ENCODE measurements at places on chromosomes 5 and 9.

GRCh38 chr5:179149278-179149677, 89.1 kb downstream of the ZNF354C start:
- no peak for DNase-seq

DNA sequence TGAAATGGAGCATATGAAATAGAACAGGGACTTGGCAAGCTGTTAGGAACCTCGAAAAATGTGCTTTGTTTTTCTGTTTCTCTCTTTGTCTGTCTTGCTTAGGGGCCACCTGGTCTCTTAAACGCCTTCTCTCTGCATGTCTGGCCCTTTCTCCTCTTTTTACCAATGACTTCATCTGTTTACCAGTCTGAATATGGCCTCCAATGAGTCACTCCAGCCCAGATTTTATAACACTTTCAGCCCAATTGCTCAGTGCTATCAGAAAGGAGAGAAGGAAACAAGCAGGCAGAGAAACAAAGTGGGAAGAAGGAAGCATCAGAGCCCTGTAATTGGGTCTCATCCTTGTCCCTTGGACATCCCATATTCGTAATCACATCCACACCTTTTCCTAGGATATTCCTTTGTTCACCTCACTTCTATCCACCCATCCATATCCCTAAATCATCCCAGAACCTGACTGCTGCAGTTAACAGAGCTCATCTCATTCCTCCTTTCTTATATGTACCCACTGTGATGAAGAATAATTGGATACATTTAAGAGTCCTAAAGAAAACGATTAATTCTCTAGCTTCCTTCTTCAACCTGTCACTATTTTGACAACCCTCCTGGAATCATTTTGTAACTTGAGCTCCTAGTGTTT, 151.8 kb upstream of the GPR151 start:
- no peak for DNase-seq

DNA sequence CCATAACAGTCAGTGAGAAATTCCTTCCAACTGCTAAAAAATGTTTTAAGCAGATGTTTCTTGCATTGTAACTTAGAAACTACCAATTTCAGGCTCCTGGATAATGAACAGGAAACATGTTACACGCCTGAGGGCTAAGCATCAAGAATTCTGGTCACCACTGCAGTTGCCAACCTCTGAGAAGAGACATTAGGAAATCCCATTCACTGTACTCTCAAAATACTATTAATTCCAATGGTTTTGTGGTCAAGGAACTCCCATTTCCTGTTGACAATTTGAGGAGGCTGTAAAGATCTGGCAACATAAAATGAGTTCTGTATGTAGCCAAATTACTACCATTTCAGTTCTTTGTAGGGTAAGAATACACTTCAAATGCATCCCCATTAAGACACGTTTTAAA, 456.0 kb upstream of the MEF2C start:
- no peak for DNase-seq

DNA sequence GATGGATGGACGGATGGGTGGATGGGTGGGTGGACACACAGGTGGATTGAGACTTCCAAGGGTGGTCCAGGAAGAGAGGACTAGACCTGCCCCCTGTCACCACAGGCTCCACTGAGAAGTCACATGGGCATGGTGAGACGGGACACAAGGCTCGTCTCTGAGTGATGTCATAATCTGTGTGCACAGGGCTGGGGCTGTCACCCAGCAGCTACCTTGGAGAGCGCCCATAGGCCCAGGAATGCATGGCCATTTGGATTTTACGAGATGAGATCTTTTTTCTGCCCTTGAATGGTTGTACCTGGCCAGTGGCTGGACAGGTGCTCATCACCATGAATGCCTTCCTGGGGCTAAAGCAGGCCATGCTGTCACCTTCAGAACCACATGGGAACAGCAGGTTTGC, 3.1 kb downstream of the OLFM1 start:
- DNase-seq: no peak

DNA sequence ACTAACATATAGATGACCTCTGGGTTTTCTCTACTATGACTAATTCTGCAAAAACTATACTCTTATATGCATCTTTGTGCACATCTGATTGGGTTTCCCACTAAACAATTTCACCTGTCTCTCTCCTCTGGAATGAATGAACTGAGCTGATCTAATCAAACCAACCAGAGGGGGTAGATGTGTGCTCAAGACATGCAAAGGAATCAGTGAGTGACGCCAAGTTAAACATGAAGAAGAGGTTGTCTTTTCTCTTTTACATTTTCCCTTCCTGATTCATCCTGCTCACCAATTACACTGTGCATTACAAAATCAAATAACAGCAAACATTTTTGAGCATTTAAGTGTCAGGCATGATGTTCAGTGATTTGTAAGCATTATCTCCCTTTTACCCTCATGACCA, 29.6 kb upstream of the GRXCR2 start:
- DNase-seq: no peak

DNA sequence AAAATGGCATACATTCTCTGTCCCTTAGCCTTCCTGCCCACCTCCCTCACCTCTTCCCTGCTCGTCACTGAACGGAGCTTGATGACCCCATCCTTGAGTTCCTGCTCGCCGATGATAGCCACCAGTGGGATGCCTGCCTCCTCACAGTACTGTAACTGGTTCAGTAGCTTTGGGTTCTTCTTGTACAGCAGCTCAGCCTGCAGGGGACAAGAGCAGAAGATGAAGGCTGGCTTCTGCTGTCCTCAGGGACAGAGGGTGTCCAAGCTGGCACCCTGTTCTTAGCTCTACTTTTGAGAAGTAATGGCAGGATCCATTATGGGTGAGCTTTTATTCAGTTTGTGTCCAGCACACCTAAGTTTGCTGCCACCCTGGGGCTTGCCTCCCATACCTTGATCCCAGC, 1.3 kb upstream of the DND1 start:
- no peak for DNase-seq

DNA sequence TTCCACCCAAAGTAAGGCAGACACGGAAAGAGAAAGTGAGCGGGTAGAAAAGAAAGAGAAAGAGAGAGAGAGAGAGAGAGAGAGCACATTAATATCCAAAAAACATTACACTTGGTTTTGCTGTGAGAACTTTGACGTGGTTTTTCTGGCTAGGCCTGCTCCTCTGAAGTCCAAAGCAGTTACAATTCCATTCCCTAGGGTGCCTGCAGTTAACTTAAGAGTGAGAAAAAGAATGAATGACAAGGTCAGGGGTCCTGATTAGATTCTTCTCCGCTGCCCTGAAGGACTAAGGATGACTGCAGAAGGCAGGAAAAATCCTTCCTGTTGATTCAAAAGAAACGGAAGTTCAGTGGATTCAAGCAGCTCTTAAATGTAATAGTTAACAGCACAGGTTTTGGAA, 589.8 kb downstream of the PRELID2 start:
- no peak for DNase-seq

- DNase-seq: no peak
Observed at GRCh38 chr5:10400831-10401230, 40.8 kb upstream of the ROPN1L start.

DNA sequence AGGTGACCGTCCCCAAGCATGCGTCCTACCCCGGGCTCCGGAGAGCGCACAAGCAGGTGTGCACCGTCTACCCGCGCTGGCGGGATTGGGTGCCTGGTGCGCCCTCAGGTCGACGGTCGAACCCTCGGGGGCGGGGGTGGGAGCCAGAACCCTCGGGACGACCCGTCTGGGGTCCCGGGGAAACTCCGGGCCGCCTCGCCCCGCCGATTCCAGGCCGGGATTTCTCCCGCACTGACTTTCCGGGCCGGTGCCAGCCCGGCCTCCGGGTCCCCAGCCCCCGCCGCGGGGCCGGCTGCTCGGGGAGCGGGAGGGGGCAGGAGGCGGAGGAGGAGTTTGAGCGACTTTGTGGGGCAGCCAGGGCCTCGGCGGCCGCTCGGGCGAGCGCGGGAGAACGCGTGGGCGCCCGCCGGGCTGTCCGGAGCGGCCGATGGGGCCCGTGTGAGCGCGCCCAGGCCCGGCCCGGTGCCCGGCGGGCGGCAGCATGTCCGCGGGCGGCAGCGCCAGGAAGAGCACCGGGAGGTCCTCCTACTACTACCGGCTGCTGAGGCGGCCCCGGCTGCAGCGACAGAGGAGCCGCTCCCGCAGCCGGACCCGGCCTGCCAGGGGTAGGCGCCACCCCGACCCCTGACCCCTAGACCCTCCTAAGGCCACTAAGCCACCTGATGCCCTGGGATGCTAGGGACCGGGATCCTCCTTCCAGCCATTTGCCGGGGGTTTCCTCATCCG, at the start of gene DAB2IP:
TSS of gene DAB2IP (plus strand) at position 340 of the 726 bp plus-strand sequence. CDS start at position 482, 142 bp downstream.
- no peak for DNase-seq

GRCh38 chr5:153456993-153457392, 33.5 kb upstream of the GRIA1 start:
- no peak for DNase-seq

GRCh38 chr5:24621792-24622191, 23.0 kb downstream of the CDH10 start:
- no peak for DNase-seq

- no peak for DNase-seq
Observed at GRCh38 chr5:91848453-91848852, 465.3 kb upstream of the ARRDC3 start.

DNA sequence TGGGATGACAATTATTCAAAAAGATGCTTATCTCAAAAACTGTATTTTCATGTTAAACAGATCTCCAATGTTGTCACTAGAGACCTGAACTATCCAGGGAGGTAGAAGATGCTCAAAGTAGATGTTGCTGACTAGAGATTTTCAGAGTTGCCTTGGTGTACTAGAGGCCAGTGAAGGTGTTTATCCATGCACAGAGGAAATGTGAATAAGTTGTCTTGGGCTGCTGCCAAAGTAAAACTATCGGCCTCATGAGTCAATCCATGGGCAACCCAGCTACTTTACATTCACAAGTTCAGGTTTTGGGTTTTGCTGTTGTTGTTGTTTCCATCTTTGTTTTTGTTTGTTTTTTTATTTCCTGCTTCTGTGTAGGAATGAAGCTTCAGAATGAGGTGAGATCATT, 141.1 kb upstream of the RANBP3L start:
- no peak for DNase-seq

- no peak for DNase-seq
Observed at GRCh38 chr5:178069909-178070308, 43.4 kb upstream of the N4BP3 start.

DNA sequence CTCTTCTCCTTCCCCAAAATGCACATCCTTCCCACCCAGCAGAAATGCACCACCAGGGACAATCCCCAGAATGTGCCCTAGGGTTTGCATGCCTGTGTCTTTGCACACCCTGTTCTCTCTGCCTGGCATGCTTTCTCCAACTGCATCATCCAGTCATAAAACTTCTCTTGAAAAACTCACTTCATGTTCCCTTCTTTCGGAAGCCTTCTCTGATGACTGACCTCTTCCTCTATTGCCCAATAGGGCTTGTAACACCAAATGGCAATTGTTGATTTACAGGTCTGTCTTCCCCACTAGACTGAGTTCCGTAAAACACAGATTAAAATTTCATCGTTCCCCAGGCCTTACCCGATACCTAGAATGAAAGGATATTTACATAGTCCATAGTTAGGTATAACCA, 83.1 kb upstream of the SPOCK1 start:
- DNase-seq: no peak

DNA sequence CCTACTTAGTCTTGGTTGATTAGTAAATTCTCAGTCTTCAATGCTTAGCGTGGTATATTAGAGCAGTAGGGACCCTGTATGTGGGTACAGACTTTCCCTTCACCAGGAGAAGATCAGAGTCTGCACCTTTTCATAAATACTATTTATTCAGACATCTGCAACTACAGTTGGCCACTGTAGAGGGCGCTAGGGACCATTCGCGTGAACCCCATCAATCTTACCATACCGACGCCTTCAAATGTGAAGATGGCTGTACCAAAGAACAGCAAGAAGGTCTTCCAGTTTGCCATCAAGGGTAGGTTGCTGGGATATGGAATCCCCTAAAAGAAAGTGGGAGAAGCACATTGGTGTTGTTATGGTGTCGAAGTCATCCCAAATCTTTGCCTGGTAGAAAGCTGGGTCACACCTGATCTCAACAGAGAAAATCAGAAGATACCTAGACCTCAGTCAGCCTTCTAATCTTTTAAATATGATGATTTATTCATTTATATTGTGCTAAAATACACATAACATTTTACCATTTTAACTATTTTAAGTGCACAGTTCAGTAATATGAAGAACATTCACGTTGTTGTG, 19.1 kb downstream of the SLC36A3 start:
- DNase-seq: no peak

GRCh38 chr9:106961623-106962022, 98.7 kb downstream of the ZNF462 start:
- no peak for DNase-seq

GRCh38 chr5:27015758-27016157, 22.6 kb downstream of the CDH9 start:
- DNase-seq: no peak

DNA sequence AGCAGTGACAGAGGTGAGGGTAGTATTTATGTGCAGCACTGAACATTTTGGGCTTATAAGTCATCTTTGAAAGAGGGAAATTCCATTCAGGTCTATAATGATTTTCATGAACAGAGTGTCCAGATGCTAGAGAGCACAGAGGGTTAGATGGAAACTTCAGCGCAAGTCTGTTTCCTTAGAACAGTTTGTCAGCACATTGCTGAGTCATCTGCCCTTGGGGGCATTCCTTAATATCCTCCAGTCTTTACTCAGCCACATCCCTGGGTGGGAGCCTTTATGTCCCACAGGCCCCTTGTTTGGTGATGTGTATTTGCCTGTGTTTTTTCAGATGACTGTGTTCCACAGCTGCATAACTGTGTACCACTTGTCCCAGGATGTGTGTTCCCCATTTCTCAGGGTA, 138.5 kb upstream of the S1PR3 start:
- DNase-seq: no peak

- no peak for DNase-seq
Observed at GRCh38 chr5:76223696-76224095, 140.5 kb downstream of the SV2C start.

GRCh38 chr5:168784454-168784853, 205.3 kb upstream of the PANK3 start:
- DNase-seq: no peak

DNA sequence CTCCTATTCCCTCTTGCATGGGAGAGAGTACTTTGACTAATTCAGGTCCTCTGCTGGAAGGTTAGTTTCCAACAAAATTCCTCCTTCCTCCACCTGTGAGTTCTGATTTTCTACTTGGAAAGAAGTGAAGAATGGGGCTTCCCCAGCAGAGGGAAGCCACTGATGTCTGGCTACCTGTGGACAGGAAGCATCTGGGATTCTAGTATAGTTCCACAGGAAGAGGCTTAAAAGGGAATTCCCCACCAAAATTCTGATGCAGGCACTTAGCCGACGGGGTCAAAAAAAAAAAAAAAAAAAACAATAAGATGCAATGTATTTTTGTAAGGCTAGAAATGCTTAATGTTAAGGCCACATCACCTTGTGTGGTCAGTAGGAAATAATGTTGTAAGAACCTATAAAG, 33.4 kb downstream of the PCDHGC5 start:
- DNase-seq: no peak
